ENCODE measurements at places on chromosomes 6 and 20. TPM values are rescaled to one million over a fixed set of nuclear protein-coding genes. Genes with fewer than 3 reads are reported as not detected.
A peak's percentile ranks its signal among the peaks of the same experiment; 100 is the strongest.

DNA sequence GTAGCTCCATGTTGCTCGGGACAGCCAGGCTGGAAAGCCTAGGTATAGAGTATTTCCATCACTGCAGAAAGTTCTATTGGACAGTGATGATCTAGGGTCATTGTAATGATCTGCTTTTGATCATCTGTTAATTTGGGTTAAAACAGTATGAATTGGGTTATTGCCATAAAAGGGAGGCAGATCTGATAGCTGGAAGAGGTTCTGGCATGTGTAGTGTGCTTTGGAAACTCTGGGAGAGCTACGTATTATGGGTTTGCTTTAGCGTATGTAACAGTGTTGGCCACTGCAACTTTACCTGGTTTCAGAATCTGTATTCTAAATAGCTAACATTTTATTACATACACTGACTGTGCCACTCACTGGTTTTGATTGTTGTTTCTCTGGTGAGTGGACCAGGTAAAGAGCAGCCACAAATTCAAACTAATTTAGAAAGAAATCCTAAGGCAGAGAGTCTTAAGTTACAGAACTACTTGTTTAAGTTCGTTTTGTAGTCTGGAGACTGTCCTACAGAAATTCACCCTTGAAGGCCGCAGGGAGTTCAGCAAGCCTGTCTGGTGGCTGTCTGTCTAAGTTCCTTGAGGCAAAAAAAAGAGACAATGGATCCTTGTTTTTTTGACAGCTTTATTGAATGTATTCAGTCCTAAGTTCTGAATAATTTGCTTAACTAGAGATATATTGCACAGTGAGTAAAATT lies 300.3 kb downstream of the PRL start:
- peak; percentile 17 for DNase-seq

IYD gene
- not detected for total RNA-seq

GRCh38 chr6:46956409-46956808 lies 34.7 kb upstream of the ADGRF5 start:
- no peak for DNase-seq

DNA sequence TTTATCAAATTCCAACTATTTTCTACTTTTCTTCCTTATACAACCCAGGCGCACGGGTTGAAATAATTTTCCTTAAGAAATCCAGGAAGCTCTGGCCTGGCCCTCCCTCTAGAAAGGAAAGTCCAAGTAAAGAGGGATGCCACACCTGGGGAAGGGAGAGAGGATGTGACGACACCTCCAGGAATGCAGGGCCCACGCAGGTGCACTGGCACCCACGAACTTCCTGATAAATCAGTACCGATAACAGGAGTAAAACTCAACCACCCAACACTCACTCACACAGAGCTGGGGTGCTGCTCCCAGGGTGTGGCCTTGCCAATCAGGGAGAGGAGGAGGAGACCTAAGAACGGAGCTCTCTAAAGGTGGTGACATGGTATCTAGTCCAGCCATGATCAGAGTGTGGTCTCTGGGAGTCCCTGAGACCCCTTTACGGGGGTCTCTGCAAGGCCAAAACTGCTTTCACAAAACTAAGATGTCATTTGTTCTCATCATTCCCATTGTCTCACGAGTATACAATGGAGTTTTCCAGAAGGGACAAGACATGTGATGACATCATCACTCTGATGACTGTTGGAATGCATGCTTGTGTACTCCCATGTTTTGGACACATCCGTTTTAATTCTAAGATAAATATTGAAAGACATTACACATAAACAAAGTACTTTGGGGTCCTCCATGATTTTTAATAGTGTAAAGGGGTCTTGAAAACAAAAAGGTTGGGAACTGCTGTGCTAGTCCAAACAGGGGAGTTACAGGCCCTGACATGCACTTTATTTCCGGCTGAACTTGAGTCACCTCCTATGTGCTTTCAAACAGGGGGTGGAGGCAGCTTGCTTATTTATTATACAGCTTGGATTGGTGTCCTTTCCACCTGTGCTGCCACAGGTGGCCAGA lies 2.2 kb upstream of the PARD6B start:
- no peak for DNase-seq

GPLD1 gene
- total RNA-seq = 0.23 TPM

- peak; percentile 30 for DNase-seq
These were observed 158.7 kb downstream of the TMEM200A start for GRCh38 chr6:130524552-130524951.

LPA gene
- total RNA-seq = not detected

DNA sequence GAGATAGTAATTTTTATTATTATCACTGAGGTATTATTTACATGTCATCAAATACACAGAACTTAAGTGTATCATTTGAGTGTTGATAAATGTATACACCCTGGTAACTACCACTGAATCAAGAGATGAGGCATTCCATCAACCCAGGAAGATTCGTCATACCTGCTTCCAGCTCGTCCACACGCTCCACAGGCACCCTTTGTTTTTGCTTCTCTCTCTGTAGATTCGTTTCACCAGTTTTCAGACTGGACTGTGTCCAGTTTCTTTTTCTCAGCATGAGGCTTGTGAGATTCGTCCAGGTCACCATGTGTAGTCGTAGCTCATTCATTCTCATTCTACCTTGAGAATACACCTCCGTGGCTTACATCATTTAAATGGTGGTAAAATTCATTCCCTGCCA lies 64.5 kb downstream of the BFSP1 start:
- no peak for DNase-seq

- no peak for DNase-seq
These were observed 128.7 kb upstream of the TRAF3IP2 start for GRCh38 chr6:111734068-111735061.

DNA sequence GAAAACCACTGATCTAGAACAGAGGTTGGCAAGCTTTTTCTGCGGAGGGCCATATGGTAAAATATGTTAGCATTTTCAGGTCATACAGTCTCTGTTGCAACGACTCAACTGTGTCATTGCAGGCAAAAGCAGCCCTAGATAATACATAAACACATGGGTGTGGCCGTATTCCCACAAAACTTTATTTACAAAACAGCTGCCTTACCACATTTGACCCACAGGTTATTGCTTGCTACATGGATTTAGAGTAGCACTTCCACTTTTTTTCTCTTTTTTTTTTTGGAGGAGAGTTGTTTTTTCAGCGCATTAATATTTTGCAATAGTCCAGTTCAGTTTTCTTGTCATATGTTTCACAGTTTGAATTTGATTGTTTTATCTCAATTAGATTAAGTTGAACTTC lies 2.5 kb upstream of the IGF2R start:
- DNase-seq = no peak

DNMT3B gene
- total RNA-seq = 15.6 TPM
